Stimulated activated CD8-positive, alpha-beta memory T cell treated with anti-CD3 and anti-CD28 coated beads, Interleukin-4, amount 100 ng/mL, for 1 hour (primary cell): ENCODE measurements at places on chromosomes 2 and 18.

- DNase-seq, result no peak
Observed at GRCh38 chr2:62215306-62216064, 19.6 kb downstream of the B3GNT2 start.

GRCh38 chr2:219358170-219359075 lies 25.9 kb upstream of the RESP18 start:
- DNase-seq, result no peak

DNA sequence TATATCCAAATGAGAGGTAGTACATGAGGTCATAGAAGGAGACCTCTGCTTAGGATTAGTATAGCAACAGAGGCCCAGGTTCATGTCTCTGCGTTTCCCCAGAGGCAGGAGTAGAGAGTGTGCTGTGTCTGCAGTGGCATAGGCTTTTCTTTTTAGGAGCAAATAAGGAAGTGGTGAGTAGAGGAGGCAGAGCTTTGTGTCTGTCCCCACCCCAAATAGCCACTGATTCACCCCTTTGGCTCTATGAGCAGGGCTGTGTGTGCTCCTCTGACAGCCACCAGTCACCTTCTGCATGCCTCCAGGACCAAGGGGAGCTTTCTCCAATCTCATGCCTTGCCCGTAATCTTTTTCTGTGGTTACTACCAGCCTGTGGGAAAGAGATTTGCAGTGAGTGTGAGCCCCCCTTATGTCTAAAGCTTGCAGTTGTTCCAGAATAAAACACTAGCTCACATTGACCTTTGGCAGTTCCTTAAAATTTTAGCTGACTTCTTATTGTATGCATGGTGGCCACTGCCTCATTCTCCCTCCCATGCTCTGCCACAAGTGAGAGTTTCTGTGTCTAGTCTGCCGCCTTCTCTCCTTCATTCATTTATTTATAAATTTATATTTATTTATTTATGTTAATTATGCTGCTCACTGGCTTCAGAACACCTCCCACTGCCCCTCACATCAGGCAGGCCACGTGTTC lies 23.5 kb upstream of the ELAC1 start:
- no peak for DNase-seq

DNA sequence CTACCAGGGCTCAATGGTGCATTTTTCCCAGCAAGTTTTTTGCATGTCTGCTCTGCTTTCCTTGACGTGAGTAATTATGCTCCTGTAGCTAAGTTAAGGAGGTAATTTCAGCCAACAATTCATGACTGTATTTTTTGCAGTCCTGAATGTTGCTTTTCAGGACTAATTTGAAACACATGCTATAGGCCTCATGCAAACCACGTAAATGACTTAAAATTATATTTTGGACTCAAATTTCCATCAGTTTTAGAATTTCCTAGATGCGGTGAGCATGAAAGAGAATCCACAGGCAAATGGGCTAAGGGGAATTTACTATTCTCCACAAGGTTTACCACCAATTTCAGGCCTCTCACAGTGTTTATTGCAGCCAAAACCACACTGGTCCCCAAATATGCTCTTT lies 589.9 kb upstream of the LRRTM1 start:
- no peak for DNase-seq

- no peak for DNase-seq
Observed at GRCh38 chr18:79698668-79699335, 19.2 kb downstream of the CTDP1 start.

DNA sequence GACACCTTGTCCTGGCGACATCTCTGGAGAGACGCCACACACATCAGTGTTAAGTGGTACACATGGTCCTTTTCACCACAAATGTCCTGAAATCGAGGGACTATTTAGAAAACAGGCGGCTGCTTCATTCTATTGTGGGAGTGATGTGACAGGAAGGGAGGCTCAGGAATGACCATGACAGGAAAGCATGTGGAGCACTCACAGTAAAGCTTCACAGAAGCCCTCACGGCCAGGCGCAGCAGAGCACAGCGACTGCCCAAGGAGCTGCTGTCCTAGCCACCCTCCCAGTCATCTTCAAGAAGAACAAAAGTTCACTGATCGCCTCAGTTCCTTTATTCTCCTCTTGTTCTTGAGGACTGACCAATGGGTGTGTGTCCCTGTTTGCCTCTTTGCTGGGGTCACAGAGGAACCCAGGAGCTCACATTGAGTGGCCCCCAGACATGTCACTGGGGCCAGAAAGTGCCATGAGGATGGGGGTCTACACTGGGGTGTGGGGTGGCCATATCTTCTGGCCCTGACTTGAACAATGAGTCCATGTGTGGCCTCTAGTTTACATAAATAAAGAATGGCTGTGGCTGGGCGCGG lies 84.6 kb upstream of the RANBP2 start:
- DNase-seq, result no peak

- no peak for DNase-seq
Observed at GRCh38 chr2:25885933-25886332, 7.6 kb upstream of the ASXL2 start.

DNA sequence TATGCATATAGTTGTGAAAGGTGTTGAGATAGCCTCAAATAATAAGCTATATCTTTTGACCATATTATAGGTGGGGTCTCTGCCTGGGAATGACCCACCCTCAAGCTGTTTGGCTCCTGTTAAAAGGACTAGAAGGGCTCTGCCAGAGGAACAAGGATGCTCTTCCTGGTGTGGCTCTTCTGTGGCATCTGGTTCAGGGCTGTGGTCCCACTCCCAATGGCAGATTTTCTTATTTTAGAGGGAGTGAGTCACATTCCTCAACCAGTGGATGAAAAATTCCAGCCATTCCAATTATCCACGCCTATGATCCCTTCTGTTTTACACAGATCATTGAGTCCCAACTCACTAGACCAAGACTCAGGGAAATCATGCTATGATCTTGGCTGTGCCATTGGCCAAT lies 119.9 kb downstream of the PARD3B start:
- DNase-seq, result no peak

GRCh38 chr18:11412811-11413210 lies 196.6 kb upstream of the SLC35G4 start:
- DNase-seq, result no peak

DNA sequence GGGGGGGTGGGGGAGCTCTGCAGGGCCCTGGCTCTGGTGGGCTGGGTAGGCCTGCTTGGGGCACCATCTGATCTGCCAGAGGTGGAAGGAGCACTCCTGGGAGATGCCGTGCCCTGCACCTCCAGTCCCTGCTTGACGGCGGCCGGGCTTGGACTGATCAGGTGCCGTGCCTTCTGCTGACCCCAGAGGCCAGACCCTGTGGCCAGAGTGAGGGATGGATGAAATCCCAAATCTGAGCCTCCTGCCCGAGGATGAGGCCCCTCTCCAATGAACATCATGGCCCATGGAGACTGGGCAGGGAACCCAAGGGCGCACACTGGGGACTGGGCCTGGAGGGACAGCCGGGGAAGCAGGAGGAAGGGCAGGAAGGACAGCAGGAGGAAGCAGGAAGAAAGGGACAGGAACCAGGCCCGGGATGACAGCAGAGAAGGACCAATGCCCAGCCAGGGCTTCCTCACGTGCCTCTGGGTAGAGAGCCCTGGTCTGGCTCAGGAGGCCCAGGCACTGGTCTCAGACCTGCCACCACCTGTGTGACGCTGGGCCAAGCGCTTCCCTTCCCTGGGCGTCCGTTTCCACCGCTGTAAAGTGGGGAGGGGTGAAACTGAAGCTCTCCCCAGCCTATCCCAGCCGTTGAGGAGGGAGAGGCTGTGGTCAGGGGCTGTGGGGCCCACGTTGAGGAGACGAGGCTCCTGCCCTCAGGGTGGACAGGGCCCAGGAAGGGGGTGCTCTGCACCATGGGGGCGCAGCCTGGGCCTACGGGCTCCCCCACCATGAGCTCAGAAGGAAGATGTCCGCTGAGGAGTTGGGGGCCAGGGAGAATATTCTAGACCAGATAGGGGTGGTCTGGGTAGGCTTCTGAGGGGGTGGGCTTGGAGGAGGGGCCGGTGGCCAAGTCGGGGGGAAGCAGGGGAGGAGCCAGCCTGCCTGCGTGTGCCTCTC lies 1.0 kb upstream of the GPR35 start:
- no peak for DNase-seq
